ENCODE measurements at places on chromosomes 7 and 10.

- no peak for DNase-seq
These were observed 480.0 kb downstream of the LRMDA start for GRCh38 chr10:75911426-75911825.

- no peak for DNase-seq
These were observed 171.8 kb upstream of the SHH start for GRCh38 chr7:155984028-155984580.

GRCh38 chr7:121451367-121452094 is 55.4 kb upstream of the FAM3C start:
- no peak for DNase-seq

GRCh38 chr10:48526011-48526821 is 78.7 kb downstream of the ARHGAP22 start:
- DNase-seq, result no peak

- DNase-seq, result no peak
These were observed 84.0 kb upstream of the MYO3A start for GRCh38 chr10:25849988-25850387.

- no peak for DNase-seq
These were observed 77.3 kb upstream of the PIP4K2A start for GRCh38 chr10:22791665-22792064.

DNA sequence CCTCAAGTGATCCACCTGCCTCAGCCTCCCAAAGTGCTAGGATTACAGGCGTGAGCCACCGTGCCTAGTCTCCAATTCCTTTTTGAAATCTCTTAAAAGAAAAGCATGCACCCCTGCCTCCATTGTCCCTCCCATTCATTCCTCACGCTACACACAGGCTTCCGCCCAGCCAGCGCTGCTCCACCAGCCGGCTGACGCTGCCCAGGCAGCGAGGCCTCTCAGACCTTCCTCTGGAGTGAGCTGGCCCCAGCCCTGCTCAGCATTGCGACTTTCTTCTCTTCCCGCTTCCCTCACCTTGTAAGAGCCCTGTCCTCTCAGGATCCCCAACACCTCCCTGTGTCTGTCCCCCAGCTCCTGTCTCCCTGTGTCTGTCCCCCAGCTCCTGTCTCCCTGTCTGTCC is 23.6 kb downstream of the RGS10 start:
- DNase-seq, result no peak

DNA sequence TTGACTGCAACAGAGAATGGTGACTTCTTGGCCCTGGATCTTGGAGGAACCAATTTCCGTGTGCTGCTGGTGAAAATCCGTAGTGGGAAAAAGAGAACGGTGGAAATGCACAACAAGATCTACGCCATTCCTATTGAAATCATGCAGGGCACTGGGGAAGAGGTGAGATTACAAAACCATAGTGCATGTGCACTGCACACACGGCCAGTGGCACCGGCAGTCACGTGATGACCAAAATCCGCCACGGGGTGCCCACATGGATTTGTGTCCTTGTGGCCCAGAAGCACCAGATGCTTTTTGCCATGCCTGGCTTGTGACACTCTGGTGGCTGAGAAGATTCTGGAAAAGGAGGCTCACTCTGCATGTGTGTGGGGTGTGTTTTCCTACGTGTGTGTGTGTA is 32.4 kb downstream of the TACR2 start:
- no peak for DNase-seq
